ENCODE measurements at places on chromosomes 3 and 15.

GRCh38 chr3:112598731-112599130, 36.9 kb downstream of the SLC35A5 start:
- no peak for DNase-seq

- no peak for DNase-seq
Observed at GRCh38 chr3:27456554-27456953, 27.6 kb downstream of the SLC4A7 start.

DNA sequence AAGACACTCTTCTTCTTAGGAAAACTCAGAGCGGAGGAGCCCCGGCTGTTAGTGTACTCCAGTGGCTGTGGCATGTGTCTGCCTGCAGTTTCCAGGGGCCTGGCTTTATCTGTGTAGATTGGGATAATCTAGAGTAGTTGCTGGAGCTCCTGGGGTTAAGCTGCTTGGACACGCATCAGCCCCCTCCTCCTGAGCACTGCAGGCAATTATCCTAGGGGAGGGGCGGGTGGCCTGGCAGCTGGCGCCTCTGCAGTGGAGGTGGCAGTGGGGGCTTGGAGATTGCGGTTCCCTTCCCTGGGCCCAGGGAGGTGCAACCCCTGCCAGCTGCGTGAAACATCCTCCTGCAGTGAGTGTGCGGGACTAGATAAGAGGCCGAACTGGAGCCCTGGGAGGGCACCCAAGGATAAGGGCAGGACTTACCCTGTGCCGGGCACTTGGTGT, 68.2 kb downstream of the EFCAB12 start:
- no peak for DNase-seq

GRCh38 chr15:52281085-52282035, 14.2 kb downstream of the MYO5C start:
- DNase-seq, result no peak

DNA sequence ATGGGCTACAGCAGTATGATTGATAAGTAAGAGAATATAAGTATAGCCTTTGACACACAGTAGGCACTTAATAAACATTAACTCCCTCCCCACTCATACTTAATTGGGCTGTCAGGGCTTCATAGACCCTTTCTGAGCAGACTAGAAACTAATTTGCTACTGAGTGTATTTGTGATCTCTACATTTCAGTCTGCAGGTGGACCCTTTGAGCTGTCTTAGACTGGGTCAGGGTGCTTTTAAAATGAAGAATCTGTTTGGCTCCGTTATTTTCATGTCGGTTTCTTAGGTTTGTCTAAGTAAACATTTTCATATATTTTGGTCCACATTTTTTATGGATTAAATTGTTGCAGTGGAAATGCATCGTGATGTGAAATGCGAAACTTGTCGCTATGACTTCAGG, 50.3 kb upstream of the SELENOK start:
- no peak for DNase-seq

DNA sequence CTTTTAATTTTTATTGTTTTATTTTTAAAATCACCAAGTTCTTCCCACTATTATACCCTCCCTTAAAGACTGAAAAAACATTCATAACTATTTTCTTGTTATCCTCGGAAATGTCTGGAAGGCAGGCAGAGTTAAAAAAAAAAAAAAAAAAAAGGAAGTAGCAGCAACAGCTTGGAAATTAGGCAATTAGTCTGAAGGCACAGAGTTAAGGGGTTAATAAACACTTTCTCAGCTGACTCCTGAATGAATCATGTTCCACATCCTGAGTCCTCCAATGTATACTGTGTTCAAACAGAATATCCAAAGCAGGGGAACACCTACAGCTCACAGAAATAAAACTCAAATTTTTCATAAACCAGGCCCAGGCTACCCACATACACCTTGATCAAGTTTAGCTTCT, 5.8 kb downstream of the HEXA start:
- DNase-seq, result no peak

DNA sequence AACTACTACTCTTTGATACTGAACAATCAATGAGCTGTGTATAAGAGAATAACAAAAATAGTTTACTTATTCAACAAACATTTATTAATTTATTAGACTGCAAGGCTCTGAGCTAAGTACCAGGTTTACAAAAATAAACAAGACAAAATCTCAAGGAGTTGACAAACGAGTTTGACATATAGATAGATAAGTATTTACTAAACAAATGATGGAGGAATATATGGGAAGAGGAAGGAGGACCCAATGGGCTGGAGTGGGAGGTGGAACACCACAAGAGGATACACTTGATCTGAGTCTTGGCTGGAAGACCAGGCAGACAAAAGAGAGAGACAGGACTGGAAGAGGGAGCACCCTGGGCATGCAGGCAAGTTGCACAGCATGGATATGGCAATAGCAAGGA, 47.5 kb upstream of the FSIP1 start:
- DNase-seq, result no peak

DNA sequence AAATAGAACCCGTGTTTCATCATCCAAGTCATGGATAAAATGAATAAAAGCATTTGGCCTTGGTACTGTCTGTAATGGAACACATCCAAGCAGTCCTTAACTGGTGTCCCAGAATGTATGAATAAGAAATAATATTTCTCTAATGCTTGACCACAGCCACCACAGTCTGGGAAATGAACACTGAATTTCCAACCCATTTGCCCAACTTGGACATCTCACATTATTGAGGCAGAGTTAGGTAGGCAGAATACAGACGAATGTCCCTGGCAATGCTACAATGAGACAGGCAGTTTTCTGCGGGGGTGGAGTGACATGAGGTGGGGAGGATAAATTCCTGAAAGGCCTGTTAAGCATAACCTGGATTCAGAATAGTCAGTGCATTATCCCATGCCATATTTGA, 245.7 kb downstream of the ZIC1 start:
- DNase-seq, result peak; percentile 80

- no peak for DNase-seq
Observed at GRCh38 chr15:90095521-90095959, 6.7 kb downstream of the IDH2 start.

GRCh38 chr3:139468399-139468798, 7.9 kb downstream of the RBP2 start:
- no peak for DNase-seq

DNA sequence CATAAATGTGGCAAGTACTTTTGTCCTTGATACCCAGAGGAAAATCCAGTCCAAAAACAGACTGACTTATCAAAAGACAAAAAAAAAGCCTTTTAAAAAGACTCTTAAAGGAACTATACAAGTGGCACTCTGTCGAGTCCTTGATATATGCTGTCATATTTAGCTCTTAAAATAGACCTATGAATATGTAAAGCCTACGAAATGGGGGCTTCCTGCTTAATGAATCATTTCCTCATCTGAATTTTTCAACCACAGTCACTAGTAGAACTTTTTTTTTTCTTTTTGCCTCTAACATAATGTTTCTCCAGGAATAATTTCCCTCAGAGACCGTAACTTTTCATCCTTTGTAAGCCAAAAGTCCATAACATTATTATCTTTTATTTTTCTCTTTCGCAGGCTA, 95.8 kb downstream of the P3H2 start:
- peak; percentile 65 for DNase-seq

DNA sequence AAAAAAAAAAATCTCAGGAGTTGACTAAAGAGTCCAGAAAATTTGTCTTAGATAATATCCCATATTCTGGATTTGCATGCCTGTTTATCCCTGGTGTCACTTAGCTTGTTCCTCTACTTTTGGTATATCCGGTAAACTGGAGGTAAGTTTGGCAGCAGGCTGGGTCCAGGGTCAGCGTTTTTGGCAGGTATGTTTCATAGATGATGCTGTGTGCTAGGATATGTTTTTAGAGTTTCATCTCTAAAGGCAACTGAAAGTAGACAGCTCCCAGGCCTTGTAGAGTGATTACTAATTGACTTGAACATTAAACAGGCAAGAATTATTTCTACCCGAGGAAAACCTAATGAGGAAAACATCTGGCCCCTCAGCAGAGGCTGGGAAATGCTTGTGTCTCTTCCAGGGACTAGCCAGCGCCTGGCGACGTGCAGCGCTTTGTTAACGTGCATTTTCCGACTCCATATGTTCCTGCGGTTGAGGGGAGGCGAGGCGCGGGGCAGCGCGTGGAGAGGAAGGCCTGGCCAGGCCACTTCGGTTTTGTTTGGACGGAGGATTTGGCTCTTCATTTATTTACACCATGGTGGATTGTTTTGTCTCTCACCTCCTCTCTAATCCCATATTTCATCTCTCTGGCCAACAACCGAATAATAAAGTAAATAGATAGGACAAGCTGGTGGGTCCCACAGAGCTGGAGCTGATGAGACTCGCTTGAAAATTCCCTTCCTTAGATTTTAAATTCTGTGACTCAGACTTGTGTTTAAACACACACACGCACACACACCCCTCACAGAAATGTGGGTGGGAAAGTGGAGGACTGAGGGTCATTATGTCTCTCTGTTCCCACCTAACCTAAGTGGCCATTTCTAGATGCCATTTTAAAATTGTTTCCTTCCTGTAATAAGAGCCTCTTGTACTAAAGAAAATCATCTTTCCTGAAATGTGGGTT, 65.3 kb downstream of the ASB7 start:
- no peak for DNase-seq

All from astrocyte of the spinal cord (primary cell).